Amniotic epithelial cell (primary cell): ENCODE measurements at places on chromosomes 7 and 10.

GRCh38 chr7:17402628-17403278 lies 104.3 kb downstream of the AHR start:
- DNase-seq, result peak; percentile 86

DNA sequence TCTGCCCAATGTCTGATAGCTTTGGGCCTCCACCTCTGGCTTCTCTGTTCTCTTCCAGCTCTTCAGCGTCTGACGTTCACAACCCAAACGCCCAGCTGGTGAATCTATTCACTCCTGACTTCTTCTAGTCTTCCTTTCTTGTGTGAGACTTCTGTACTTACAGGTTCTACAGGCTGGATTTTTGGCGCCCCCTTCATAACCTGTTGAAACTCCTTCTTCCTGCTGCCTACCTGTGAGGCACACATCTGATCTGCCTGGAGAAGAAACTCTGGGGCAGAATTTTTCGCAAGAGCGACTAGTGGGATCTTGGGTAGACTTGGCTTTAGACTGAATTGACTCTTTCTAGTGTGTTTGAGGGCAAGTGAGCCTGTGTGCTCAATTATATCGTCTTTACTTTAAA lies 249.3 kb downstream of the REEP3 start:
- DNase-seq, result no peak

- DNase-seq, result peak; percentile 96
Measured at GRCh38 chr7:75624134-75624832, 114.5 kb downstream of the HIP1 start.

DNA sequence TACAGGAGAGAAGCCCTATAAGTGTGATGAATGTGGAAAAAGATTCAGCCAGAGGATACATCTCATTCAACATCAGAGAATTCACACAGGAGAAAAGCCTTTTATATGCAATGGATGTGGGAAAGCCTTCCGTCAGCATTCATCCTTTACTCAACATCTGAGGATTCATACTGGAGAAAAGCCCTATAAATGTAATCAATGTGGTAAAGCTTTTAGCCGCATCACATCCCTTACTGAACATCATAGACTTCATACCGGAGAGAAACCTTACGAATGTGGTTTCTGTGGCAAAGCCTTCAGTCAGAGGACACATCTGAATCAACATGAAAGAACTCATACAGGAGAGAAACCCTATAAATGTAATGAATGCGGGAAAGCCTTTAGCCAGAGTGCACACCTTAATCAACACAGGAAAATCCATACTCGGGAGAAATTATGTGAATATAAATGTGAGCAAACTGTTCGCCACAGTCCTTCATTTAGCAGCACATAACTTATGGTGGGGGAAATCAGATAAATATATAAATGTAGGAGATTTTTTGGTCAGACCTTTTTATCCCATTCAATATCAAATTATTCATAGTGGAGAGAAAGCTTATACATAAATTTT lies 12.1 kb upstream of the MRPS17 start:
- peak; percentile 2 for DNase-seq

DNA sequence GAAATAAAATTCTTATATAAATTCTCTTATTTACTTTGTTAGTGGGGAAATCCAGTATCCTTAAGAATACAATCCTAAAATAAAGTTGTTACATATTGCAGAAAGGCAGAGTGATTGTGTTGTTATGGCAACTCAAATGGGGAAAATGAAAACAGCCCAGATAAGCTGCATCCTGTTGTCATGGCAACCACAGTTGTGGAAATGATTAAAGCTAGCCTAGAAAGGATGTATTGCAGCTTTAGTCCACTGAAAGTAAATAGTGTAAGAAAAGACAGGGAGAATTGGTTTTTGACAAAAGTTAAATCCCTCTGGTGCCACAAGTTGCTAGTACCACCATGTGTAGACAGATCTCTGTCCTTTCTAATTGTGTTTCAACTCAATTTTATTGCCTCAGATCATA lies 43.2 kb downstream of the BTRC start:
- peak; percentile 74 for DNase-seq

DNA sequence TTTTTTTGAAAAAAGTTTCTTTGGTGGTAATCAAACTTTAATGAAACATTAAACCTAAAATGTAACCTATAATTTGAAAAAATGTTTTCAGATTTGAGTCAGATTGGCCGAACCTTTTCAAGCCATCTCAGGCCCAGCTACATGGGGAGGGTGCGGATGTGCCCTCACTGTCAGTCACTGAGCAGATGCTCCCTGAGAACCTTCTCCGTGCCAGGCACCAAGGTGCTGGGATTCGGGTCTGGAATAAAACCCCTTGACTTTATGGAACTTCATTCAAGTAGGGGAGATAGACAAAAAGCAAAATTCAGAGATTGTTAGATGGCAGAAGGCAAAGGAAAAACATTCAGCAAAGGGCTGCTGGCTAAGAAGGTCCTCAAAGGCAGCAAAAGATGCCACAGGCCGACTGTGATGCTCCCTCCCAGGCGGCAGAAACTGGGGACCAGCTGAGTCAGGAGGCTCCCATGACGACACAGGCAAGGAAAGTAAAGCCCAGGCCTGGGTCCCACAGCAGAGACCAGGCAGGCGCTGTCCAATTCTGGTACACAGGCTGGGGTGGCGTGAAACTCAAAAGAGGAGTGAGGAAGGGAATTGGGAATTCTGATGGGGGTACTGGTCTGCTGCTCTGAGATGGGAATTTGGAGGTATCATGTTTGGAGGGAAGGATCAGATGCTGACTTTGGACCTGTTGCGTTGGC lies 82.2 kb upstream of the DDC start:
- DNase-seq, result no peak

- no peak for DNase-seq
Measured at GRCh38 chr10:26806557-26806956, 54.2 kb downstream of the ABI1 start.

- DNase-seq, result no peak
Measured at GRCh38 chr7:55593172-55593514, 20.8 kb upstream of the VOPP1 start.

DNA sequence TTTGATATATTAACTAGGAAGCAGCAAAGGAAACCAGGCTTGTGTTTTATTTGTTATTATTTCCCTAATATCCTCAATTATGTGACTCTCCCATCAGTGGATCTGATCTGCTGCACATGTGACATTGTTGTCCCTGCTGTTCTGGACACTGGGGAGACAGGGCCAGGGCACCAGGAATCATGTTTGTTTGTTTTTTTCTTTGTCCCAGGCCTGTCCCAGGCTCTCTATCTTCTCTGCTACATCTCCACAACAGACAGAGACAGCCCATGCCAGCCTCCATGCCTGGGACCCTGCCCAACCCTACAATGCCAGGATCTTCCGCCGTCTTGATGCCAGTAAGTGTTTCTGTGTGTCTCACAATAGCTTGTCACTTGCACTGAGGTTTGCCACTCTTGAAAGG lies 239.6 kb downstream of the TRIL start:
- DNase-seq, result no peak

- DNase-seq, result peak; percentile 21
Measured at GRCh38 chr7:98836811-98837629, 32.8 kb downstream of the TMEM130 start.

- DNase-seq, result no peak
Measured at GRCh38 chr7:131052285-131052904, 275.3 kb upstream of the MKLN1 start.

DNA sequence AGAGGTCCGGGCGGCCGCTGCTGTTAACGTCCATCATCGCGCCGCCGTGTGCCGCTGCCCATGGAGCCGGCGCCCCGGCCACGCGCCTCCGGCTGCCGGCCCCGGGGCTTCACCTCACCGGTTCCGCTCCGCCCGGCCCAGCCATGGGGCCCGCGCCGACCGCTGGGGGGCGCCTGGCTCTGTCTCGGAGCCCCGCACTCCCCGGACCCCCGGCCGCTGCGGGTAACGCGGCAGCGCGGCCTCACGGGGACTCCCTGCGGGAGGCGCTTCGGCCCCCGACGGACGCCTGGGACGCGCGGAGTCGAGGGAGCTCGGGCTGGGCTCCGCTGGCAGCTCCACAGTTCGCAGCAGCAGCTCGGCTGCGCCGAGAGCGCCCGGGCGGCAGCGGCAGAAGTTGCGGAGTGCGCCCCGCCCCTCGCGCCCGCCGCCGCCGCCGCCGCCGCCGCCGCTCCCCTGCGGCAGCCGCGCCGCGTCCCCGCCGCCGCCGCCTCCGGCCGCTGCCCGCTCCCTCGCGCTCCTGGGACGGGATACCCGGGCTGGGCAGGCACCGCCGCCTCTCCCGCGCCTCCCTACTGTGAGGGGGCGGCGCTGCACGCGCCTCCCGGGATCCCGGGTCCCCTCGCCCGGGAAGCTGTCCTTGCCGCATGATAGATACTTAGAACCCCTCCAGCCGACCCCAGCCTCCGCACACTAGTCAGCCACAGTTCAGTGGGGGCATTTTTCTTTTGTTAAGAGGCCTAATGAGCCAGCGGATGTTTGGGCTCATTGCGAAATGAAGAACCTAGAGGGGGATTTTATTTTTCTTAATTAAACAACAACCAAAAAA lies at the start of gene HTR7:
HTR7 (minus strand) TSS at position 405 of the 826 bp plus-strand sequence; CDS start at position 37, 368 bp downstream.
- no peak for DNase-seq

DNA sequence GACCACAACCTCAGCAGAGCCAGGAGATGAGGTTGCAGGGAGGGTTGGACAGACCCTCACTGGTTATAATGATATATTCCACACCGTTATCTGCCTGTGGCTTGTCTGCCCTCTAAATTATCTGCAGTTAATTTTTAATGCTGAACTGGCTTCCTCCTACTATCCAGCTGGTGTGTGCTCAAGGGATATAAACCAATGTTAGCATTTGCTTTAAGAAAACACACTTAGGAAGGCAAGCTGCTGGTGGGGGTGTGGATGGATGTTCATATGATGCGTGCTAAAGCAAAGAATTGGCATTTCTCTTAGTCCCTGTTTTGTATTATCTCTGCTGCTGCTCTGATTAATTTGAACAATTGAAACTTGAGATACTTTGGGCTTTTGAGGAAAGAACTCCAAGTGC lies 132.2 kb upstream of the NPVF start:
- no peak for DNase-seq

DNA sequence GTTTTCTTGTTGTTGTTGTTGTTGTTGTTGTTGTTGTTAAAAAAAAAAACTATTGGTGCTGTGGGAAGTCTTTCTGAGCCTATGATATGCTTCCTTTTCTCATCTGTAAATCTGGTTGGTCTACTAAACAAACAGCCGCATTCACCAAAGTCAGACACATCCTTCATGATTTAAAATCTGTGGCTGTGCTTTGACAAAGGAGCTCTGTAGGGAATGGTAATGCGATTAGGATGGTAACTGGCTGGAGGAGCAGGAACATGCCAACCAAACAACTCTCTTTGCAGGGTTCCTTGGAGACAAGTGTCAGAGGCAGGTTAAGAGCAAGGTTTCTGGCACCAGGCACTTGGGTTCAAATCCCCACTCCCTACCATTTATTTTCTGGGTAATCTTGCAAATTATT lies 14.9 kb upstream of the SP4 start:
- no peak for DNase-seq
